Fibroblast of skin of right biceps (primary cell): ENCODE measurements at places on chromosomes 7 and 10.
A peak's percentile ranks its signal among the peaks of the same experiment; 100 is the strongest.

DNA sequence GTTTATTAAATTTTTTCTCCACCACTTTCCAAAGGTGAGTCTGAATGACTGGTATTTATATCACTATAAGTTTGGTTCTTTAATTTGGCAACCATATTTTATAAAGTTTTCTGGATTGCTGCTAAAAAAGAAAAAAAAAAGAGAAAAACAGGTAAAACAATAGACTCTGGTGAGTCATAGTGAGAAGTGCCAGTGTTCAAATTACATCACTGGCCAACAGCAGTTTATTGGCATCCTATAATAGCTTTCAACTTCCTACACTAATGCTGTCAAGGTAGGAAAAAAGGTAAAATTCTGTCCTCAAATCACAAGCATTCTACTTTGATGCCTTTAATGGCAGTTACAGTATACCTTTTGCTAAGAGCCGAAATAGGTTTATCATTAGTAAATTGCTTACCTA is 808.8 kb downstream of the GRM8 start:
- no peak for DNase-seq

DNA sequence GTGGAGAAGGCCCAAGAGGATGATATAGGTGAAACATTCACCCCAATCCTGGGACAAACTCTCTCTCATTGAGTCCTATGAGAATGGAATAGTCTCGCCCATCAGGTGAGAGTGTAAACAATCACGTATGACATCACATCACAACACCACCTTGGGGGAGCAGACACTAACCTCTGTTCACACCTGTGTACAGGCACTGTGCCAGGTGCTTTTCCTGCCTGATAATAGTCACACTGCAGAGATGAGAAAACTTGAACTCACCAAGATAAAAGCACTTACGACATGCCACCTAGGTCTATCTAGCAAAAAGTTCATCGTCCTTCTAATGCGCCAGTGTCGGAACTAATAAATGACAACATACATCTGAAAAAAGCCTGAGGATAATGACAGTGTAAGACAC is 187.8 kb downstream of the FAM107B start:
- DNase-seq, result no peak

DNA sequence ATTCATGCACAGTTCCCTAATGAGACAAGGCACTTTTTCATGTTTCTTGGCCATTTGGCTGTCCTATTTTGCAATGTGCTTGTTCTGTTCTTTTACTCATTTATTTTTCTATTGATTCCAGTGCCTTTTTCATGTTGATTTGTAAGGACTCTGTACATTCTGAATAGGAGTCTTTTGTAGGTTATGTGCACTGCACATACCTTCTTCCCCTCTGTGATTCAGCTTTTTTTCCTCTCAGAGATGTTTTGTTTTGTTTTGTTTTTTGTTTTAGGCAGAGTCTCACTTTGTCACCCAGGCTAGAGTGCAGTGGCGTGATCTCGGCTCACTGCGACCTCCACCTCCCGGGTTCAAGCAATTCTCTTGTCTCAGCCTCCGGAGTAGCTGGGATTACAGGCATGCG is 59.7 kb downstream of the KCNH2 start:
- no peak for DNase-seq

GRCh38 chr7:16999541-17000267 is 117.9 kb upstream of the AGR3 start:
- no peak for DNase-seq

- DNase-seq, result peak; percentile 52
Observed at GRCh38 chr7:131653418-131654248, 97.2 kb upstream of the PODXL start.

- no peak for DNase-seq
Observed at GRCh38 chr7:1136841-1137516, 23.0 kb downstream of the ZFAND2A start.

DNA sequence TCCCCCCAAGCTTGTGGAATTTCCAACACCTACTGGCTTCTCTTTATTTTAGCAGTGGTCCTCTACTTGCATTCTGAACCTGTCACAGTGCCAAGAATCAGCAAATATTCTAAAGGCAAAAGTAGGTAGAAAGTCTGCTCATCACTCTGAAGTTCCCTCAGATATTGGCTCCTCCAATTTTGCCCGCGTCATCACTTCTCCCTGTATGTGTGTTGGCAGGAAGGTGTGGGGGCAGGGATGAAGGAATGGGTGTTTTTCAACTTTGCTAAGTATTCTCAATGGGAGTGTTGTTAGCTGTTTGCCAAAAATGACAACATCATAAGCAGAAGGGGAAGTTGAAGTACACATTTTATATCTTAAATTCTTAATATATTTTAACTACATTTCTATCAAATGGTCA is 226.2 kb downstream of the POLR1F start:
- no peak for DNase-seq

DNA sequence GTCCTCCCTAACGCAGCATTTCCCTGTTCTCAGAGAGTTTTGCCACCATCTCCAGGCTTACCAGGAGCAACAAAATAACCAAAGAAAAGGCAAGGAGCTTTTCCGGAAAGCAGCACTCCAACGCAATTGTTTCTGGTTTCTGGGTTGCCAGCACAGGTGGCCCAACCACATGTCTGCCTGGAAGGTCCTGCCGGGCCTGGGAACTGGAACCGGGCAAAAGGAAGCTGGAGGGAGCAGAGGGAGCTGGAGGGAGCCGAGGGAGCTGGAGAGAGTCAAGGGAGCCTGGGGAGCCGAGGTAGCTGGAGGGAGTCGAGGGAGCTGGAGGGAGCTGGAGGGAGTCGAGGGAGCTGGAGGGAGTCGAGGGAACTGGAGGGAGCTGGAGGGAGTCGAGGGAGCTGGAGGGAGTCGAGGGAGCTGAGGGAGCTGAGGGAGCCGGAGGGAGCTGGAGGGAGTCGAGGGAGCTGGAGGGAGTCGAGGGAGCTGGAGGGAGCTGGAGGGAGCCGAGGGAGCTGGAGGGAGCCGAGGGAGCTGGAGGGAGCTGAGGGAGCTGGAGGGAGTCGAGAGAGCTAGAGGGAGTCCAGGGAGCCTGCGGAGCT is 54.6 kb downstream of the STK32C start:
- no peak for DNase-seq

DNA sequence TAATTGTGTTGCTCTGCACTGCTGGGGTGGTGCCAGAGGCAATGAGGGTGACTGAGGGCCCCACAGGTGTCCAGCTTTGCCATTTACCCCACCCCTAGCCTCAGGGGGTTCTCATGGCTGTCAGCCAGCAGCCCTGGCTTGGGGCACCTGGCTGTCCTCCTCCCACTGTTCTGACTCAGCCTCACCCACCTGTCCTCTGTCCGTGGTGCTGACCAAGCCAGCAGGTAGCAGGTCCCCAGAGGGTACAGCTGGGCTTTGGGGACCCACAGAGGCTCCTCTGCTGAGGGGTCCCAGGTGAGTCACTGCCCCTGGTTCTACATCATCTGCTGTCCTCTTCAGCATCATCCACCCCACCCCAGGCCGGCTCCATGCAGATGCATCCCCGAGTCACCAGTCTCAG is 32.2 kb upstream of the ZNF716 start:
- DNase-seq, result no peak

DNA sequence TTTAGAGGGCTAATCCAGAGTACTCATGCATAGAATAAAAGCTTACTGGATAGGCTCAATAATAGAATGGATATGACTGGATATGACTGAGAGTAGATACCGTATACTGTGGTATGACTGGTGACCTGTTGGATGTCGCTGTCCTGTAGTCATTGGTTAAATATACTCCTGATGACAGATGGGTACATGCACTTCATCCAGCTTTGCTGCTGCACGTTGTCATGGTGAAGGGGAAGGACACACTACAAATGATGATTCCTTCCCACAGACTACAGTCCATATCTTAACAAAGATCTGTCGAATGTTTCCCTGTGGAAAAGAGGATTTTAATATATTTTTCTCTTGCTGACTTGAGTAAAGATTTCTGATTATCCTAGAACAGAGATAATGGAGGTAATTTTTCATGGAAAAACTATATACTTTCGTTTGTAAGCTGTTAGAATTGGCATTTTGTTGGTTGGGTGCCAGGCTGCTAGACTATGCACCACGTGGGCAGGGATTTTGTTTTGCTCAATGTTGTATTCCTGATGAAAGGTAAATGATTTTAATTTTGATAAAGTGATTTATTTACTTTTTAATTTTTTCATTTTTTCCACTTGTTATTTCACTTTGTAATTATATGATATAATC is 97.3 kb downstream of the PPP1R9A start:
- DNase-seq, result peak; percentile 31

DNA sequence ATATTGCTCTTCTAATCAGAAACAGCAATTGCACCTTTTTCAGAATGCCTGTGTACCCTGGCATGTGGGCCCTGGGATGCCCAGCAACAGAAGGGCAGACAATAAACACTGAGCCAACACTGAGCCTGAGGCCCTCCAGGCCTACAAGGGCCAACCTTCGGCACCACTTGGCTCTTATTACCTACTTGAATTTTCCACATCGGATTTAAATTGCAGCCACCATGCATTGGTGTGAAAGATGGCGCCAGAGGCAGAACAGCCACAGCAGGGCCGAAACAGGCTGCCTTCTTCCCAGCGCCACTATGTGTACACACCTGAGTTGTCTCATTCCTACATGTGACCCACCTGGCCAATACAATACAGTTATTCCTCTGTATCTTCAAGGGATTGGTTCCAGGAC is 51.4 kb upstream of the EZH2 start:
- DNase-seq, result no peak

GRCh38 chr10:122078965-122079795 is 90.2 kb downstream of the TACC2 start:
- DNase-seq, result no peak

- DNase-seq, result no peak
Observed at GRCh38 chr7:92815412-92815811, 21.0 kb downstream of the CDK6 start.

DNA sequence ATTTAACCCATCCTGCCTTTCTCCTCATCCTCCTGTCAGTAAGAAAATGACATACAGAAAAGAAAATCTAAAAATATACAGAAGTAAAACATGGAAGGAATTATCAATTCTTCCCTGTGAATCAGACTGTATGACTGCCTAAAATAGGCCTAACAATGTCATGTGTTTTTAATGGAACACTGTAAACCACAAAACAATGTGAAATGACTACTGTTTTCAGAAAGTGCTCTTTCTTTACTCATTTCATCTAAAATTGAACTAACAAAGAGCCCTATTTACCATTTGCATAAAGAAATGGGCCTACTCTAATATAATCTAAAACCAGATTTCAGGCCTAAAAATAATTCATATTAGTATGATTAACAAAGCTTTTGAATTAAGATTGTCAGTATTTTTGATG is 35.7 kb downstream of the SEMA3E start:
- DNase-seq, result peak; percentile 39

DNA sequence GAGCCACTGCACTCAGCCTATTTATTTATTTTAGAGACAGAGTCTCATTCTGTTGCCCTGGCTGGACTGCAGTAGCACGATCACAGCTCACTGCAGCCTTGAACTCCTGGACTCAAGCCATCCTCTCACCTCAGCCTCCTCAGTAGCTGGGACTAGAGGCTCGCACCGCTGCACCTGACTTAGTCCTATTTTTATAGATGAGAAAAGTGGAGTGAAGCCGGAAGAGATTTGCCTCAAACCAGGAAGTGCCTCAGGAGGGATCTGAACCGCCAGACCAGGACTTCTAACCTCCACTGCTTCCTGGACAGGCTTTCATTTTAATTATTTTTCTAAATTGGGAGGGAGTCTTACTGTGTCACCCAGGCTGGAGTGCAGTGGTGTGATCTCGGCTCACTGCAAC is 17.5 kb upstream of the CLIP2 start:
- no peak for DNase-seq

GRCh38 chr7:35869810-35870209 is 69.0 kb downstream of the SEPTIN7 start:
- DNase-seq, result peak; percentile 62

- no peak for DNase-seq
Observed at GRCh38 chr7:103887050-103887449, 102.4 kb downstream of the RELN start.

DNA sequence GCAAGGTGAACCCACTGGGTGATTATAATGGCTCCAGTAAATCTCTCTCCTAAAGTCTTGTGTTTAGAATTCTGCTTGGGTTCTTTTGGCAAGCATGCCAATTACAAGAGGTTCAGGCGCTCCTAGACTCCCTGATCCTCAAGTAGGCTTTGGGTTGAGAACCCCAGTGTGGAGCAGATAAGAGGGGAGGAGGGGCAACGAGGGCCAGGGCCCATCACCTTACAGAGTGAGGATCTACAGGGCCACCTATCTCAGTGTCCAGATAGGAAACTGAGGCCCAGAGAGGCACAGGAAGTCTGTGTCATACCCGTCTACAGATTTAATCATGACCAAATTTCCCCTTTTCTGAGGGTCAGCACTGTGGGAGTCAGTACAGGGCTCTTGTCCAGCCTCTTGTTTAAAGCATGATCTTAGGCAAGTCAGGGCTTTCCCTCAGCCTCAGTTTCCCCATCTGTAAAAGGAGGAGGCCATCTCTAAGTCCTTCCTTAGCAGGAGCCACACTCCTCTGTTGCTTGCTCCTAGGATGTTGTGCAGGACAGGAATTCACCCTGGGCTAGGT is 4.4 kb downstream of the TACR2 start:
- no peak for DNase-seq

GRCh38 chr7:136405931-136406777 is 429.0 kb upstream of the MTPN start:
- peak; percentile 49 for DNase-seq

GRCh38 chr7:44634839-44635591 is 28.6 kb downstream of the OGDH start:
- no peak for DNase-seq

GRCh38 chr7:152847386-152847908 is 87.9 kb downstream of the ACTR3B start:
- DNase-seq, result no peak

DNA sequence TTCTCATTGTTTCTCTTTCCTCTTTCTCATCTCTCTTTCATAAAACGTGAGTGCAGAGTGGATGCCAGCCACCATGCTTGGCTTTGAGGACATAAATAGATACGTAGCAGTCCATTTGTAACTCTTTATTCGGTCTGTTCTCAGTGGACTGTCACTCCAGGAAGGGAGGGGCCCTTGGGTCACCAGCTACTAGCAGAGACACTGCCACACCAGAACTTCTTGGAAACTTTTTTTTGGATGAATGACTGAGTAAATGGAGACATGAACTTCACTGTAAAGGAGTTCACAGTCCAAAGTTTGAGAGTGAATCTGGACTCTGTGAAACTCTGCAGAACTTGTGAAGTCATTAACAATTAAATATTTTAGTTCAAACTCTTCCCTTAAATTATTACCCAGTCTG is 20.2 kb downstream of the CHN2 start:
- DNase-seq, result no peak

- DNase-seq, result no peak
Observed at GRCh38 chr10:98921316-98921715, 314.3 kb downstream of the HPSE2 start.

DNA sequence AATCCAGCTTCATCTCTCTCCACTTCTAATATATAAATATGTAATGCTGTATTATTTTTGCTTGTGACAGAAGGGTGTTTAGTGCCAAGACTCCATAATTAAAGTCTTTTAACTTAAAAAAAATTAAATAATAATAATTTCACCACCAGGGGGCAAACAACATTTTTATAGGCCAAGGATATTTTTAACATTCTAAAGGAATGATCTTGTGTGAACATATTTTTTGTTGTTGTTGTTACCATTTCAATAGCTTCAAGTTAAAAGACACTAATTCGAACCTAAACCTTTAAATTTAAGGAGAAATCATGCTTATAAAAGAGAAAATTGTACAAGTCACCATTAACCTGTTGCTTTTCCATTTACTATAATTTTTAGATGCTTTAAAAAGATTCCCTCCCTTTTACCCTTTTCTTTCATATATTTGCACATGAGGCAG is 7.5 kb upstream of the DNAJC1 start:
- DNase-seq, result peak; percentile 15
